Breast epithelium (tissue), 4 donors: ENCODE measurements at places on chromosomes 4 and X. TPM values are rescaled to one million over a fixed set of nuclear protein-coding genes. Genes with fewer than 3 reads are reported as not detected.

GRCh38 chr4:22692736-22693135 is at the start of gene GBA3:
TSS of gene GBA3 (plus strand) at chr4:22692937.
- no peaks in the 10 kb centered on the region for H3K36me3 ChIP-seq
- H3K4me1 ChIP-seq: no peaks in the 10 kb centered on the region
- H3K27me3 ChIP-seq: no peaks in the 10 kb centered on the region
- DNase-seq: no peak
- no peak within 1 kb of the TSS for H3K27ac ChIP-seq

DNA sequence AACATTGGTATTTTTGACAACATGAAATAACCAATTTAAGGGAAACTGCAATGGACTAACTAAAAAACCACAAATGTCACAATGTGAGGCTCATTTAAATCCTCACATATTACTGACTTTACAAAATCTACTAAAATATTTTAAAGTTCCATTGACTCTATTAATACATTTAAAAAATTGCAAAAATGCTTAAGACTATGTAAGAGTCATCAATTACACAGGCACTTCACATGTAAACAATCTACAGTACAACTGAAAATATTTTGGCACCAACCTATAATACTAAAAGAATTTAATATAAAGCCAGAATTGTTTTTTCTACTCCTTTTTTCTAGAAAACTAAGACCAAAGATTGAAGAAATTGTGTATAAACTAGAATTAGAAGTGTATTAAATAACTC is 76.8 kb upstream of the RBMXL3 start:
- no peak overlapping the region for H3K27ac ChIP-seq
- no peaks in the 10 kb centered on the region for H3K27me3 ChIP-seq
- DNase-seq: no peak
- H3K36me3 ChIP-seq: no peaks in the 10 kb centered on the region

- H3K4me3 ChIP-seq: no peak overlapping the region
- H3K4me1 ChIP-seq: no peaks in the 10 kb centered on the region
- H3K36me3 ChIP-seq: no peaks in the 10 kb centered on the region
- H3K27me3 ChIP-seq: peaks cover 40% of the 10 kb centered on the region
- H3K27ac ChIP-seq: no peak overlapping the region
These were observed 84.3 kb downstream of the REPS2 start for GRCh38 chrX:17030580-17031270.

DNA sequence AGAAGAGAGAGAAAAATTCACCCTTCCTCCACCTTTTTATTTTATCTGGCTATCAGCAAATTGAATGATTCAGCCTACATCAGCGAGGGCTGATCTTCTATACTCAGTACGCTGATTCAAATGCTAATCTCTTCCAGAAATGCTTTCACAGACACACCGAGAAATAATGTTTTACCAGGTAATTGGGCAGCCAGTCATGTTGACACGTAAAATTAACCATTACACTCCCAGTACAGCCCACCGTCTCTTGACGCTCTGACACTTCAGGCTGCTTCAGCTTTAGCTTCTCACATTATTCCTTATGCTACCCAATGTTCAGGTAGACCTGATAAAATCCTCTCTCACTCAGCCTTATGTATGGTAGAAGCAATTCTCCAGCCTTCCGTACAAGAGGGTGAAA is 835.2 kb upstream of the PCDH10 start:
- H3K27ac ChIP-seq: no peak overlapping the region
- H3K4me1 ChIP-seq: no peaks in the 10 kb centered on the region
- H3K4me3 ChIP-seq: no peak overlapping the region
- no peaks in the 10 kb centered on the region for H3K36me3 ChIP-seq
- no peak for DNase-seq

GRCh38 chrX:703866-704265 is 73.3 kb downstream of the SHOX start:
- no peak overlapping the region for H3K4me3 ChIP-seq
- H3K36me3 ChIP-seq: no peaks in the 10 kb centered on the region
- H3K4me1 ChIP-seq: no peaks in the 10 kb centered on the region
- no peak overlapping the region for H3K27ac ChIP-seq
- no peaks in the 10 kb centered on the region for H3K27me3 ChIP-seq

Gene MAB21L2
- total RNA-seq: 0.15 TPM

GRCh38 chr4:37924946-37925345 is 34.1 kb downstream of the TBC1D1 start:
- H3K36me3 ChIP-seq: no peaks in the 10 kb centered on the region
- no peaks in the 10 kb centered on the region for H3K27me3 ChIP-seq
- H3K27ac ChIP-seq: no peak overlapping the region
- DNase-seq: no peak
- no peaks in the 10 kb centered on the region for H3K4me1 ChIP-seq
- no peak overlapping the region for H3K4me3 ChIP-seq

DNA sequence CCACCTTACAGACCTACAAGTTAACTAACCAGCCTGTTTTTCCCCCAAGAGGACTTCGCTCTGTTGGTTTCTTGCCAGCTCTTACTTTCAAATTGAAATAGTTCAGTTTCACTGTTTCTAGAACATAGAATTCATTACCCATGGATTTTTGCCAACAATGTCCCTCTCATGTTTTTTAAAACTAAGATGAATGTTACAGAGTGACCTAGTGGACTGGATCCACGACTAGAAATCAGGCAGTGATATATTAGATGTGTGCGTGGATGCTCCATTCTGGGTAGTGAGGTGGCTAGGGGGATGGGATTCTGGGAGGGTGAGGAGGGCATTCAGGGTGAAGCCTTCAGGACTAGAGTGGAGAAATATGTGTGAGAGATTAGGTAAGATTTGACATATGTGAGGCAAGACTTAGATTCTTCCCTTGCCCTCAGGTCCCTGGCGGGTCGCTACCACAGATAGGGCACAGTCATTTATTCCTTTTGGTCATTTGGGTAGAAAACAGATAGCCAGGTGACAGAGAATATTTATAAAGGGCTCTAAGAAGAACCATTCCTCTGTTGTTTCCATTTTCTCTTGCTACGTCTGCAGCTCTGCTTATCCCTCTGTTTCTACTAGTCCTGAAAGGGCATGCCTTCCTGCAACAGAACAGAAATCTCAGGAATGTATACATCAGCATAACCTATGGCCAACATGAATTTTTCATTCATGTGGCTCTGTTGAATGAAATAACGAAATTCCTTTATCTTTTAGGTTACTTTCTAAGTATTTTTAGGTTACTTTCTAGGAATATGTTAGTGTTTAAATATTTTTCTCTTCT is 15.4 kb upstream of the JADE1 start:
- no peak for DNase-seq
- no peak overlapping the region for H3K27ac ChIP-seq
- no peak overlapping the region for H3K4me3 ChIP-seq
- H3K4me1 ChIP-seq: no peaks in the 10 kb centered on the region
- no peaks in the 10 kb centered on the region for H3K27me3 ChIP-seq
- no peaks in the 10 kb centered on the region for H3K36me3 ChIP-seq

- no peak overlapping the region for H3K4me3 ChIP-seq
- no peaks in the 10 kb centered on the region for H3K4me1 ChIP-seq
- no peak for DNase-seq
- H3K36me3 ChIP-seq: no peaks in the 10 kb centered on the region
- no peaks in the 10 kb centered on the region for H3K27me3 ChIP-seq
- H3K27ac ChIP-seq: no peak overlapping the region
These were observed 254.4 kb downstream of the NPFFR2 start for GRCh38 chr4:72286185-72286584.

DNA sequence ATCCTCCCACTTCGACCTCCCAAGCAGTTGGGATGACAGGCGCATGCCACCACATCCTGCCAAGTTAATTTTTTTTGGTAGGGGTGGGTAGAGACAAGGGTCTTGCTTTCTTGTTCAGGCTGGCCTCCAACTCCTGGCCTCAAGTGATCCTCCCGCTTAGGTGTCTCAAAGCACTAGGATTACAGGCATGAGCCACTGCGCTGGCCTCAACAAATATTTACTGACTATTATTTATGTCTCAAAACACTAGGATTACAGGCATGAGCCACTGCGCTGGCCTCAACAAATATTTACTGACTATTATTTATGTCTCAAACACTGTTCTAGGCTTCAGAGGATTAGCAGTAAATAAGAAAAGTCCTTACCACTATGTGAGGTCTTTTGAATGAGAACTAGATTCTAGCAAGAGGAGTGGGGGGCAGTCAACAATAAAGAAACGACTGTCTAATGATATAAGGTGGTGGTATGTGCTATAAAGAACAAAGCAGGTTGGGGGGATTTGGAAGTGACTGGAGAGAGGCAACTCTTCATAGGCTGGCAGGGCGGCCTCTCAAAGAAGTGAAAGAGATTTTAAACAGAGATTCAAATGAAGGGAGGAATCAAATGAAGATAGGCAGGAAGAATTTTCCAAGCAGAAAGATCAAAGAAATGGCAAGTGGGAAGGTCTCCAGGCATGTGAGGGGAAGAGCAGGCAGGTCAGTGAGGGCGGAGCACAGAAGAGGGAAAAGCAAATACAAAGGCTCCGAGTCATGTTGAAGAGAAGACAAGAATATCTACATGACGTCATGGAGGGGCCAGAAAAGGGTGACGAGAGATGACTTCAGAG is 12.7 kb upstream of the ACSL1 start:
- no peaks in the 10 kb centered on the region for H3K4me1 ChIP-seq
- H3K27me3 ChIP-seq: no peaks in the 10 kb centered on the region
- H3K27ac ChIP-seq: no peak overlapping the region
- H3K36me3 ChIP-seq: no peaks in the 10 kb centered on the region
- H3K4me3 ChIP-seq: no peak overlapping the region
